Stimulated activated CD4-positive, alpha-beta T cell treated with anti-CD3 and anti-CD28 coated beads, Interleukin-1b, Interleukin-23, amount 100 ng/mL, for 24 hours (primary cell): ENCODE measurements at places on chromosomes 11 and 22.

DNA sequence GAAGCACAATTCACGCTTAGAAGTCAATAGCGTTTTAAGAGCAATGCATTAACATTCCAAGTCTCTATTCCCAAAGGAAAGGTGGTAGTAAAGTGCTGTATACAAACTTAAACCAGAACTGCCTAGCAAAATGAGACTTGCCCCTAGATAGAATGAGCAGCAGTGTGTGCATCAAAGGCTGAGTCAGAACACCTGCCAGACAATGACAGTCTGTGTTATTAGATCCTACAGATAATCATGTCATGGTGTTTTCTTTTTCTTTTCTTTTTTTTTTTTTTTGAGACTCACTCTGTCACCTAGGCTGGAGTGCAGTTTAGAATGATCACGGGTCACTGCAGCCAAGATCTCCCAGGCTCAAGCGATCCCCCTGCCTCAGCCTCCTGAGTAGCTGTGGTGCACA, 1.6 kb downstream of the RTCB start:
- DNase-seq = no peak

- DNase-seq = no peak
These were observed 185.4 kb upstream of the CNTN5 start for GRCh38 chr11:98835335-98835734.

DNA sequence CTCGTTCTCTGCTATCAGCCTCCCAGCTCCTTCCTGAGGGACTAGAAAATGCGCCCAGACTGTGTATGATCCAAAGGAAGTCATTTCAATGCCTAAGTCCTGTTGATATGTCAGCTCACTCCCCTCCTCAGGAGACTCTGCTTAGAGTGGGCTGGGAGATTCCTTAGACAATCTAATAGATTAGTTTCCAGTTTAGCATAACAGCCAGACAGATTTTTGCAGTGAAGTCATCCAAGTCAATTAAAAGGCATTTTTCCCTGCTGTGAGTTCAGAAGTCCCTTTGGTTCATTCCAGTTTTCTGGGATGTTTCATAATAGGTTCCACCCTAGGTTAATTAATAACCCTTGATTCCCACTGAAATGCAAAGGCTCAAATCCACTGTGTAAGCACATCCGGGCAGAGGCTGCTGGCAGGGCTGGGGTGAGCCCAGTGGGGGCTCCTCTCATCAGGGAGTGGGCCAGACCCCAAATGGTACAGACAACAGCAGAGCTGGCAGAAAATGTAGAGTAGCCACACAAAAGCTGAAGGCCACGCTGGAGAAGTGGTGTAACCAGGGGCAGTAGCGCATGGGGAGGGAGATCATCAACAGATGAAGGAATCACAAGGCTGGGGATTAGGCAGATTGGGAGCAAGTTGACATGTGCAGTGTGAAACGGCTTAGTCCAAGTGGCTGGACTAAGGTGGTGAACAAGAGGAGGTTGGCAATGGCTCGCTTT, 90.6 kb downstream of the SYN3 start:
- DNase-seq = no peak

DNA sequence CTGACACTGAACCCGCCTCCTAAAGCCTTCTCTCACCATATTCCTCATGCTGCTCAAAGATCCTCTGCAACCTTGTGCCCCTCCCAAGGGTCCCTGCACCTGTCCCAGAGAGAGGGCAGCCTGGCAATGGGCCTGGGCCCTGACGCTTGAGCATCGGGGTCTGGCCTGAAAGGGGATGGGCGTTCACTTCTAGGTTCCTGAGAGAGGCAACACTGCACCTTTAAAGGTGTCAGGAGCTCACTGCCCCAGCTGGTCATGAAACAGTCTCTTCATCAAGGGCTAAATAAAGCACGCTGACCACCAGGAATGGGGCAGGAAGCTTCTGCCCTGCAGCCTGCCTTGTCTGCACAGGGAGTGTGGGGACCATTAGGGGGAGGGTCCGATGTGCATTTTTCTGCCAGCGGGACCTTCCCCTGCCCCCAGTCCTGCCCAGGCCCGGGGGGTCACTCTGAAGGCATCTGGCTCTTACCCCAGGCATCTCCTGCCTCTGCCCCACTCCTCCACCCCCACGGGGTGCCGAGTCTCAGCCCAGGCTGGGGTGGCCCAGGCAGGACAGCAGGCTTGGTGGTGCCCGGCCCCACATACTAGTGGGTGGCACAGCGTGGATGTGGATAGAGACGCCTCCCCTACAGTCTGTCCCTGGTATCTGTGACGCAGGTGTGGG, 3.5 kb downstream of the C11orf21 start:
- DNase-seq = no peak

DNA sequence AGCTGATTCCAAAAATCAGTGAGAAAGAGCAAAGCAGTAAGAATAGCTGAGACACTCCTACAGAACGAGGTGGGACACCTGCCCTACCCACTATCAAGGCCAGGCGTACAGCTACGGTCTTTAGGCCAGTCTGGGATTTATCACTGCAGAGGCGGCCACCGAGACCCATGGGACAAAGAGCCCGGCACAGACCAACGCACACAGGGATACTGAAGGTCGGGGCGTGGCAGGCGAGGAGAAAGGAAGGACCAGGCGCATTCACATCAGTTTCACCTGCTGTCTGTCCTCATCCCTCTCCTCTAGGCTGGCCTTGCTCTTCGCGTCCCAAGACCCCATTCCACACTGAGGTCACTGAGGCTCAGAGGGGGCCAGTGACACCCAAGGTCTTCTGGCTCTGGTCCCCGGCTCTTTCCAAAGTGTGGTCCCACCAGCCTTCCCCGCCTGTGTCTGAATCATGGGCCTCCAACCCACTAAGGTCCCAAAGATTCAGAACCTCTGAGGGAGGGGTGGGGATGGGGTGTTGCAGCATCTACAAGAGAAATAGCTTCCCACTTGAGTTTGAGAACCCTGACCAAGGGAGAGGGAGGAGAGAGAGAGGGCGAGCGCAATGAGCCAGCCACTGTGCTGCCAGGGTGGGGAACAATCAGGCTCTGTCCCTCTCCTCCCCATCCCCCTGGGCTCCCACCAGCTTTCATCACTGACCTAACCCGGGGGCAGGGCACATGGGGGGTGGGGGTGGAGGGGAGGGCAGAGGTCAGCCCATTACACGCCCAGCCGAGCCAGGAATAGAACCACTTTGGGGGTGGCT, 7.2 kb upstream of the PICK1 start:
- DNase-seq = no peak

DNA sequence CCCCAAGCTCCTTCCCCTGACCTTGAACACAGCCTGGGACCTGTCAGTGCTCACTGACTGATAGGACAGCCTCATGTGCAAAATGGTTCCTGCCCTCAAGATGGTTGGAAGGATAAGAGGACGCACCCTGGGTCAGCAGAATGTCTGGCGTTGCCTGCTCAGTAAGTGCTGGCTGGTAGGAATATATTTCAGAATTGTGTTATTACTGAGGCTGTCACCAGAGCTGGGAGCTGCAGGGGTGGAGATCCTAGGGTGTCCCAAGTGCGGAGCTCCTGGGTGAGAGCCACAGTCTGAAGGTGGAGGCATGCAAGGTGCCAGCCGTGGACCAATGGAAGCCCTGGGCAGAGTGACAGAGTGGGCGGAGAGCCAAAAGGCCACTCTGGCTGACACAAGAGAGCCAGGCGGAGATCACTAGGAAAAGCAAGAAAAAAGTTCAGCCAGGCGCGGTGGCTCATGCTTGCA, 1.0 kb upstream of the SEC14L4 start:
- no peak for DNase-seq

DNA sequence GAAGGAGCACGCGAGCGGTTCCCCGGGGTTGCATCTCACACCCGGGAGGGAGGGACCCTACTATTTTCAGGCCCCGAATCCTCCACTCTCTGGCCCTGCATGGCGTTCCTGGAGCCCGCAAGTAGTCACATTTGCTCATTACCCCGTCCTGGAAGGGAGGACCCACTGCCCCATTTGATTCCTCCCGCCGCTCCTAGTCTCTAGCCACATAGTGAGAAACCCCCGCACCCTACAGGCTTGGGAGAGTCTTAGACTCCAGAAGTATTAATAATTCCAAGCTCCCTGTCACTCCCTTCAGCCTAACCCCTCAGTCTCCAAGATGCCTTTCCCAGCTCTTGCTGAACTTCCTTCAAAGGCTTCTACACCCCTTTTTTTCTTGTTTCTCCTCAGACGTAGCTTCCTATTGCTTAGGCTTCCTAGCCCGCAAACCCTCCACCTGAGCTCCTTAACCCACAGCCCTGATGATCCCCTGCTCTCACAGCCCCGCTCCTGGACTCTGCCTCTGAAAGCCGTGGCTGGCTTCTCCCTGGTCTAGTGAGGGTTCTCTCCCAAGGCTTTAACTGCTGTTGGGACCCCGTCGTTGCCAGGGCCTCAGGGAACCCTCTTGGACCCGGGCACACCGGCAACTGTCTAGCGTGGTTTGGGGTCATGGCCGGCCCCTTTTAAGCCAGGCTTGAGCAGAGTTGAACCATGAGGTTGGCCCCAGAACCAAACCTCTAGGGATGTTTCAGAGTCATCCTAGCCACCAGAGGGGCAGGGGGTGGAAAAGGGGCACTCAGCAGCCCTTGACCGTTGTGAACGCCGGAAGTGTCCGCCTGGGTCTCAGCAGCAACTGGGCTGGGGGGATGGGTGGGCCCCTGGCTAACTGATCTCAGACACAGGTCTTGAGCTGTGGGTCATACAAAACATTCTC, 862 bp downstream of the GGA1 start:
- no peak for DNase-seq

GRCh38 chr11:6319704-6320410, 444 bp downstream of the CAVIN3 start:
- DNase-seq = no peak

GRCh38 chr22:31943978-31944699, at the start of gene YWHAH:
Gene YWHAH (plus strand): TSS chr22:31944535. CDS start chr22:31944734, 199 bp downstream.
- DNase-seq = peak; percentile 88

GRCh38 chr11:18374956-18375355, 19.4 kb upstream of the LDHA start:
- no peak for DNase-seq

DNA sequence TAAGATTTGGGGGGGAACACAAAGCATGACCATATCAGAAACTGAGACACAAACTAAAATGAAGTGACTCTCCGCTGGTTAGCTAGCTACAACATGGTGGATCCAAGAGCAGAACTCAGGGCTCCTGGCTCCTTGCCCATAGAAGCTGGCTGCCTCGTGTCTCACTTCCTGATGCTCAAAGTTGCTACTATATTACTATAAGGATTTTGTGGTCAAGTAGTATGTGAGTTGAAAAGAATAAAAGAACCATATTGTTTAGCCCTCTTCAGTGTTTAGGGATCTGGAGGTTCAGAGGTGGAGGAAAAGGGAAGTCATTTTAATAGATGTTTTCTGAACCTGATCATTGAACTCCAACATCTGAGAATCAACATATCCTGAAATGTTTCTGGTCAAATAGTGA, 16.9 kb upstream of the SIK2 start:
- no peak for DNase-seq

- DNase-seq = no peak
These were observed 219.6 kb downstream of the C11orf87 start for GRCh38 chr11:109641549-109641948.

- no peak for DNase-seq
These were observed 6.7 kb upstream of the SORL1-AS1 start for GRCh38 chr11:121459413-121460017.

- no peak for DNase-seq
These were observed 6.5 kb downstream of the TMEM258 start for GRCh38 chr11:61785837-61786402.

- DNase-seq = no peak
These were observed 89.0 kb downstream of the ISX start for GRCh38 chr22:35154937-35155387.

DNA sequence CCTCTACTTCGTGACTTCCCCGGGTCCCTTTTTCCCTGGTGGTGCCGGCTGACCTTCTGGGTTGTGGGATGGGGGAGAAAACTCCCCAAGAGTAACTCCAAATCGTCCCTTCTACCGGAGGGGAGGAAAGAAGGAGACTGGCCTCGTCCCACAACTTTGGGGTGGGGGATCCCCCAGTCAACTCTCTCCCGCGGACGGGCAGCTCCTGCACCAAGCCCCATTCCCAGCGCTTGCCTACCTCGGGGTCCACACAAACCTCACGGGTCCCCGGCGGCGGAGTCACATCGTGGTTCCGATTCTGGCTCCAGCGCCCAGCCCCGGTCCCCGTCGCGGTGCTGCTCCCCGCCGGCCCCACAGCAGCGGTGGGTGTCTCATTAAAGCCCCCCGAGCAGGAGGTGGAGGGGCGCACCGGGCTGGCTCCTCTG, 317 bp downstream of the BDNF start:
- no peak for DNase-seq

DNA sequence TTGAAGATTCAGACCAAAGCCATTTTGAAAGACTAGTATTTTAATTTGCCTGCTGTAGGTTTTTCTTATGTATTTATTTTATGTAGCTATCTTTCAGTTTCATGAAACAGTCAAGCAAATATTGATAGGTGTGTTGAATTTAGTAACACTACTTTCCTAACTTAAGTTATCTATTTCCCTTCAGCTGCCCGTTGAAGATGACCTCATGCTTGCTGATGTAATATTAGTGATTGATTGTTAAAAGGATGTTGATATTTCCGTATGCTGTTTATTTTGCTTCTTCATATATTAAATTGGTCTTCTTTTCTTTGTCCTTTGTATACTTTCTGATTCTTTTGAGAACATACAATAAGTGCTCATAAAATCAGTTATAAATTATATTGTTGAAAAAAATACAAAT, 86.8 kb upstream of the CHORDC1 start:
- no peak for DNase-seq

GRCh38 chr11:4066910-4067309, 27.7 kb upstream of the RRM1 start:
- no peak for DNase-seq

DNA sequence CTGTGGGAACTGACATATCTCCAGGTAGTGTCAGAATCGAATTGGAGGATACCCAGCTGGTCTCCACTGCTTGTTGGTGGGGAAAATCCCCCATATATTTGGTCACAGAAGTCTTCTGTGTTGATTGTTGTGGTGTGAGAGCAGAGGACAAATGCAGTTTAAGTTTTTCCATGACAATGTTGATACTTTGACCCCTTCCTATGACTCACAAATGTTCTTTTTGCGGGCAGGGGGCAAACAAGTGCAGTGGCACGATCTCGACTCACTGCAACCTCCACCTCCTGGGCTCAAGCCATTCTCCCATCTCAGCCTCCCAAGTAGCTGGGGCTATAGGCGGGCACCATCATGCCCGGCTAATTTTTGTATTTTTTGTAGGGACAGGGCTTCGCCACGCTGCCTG, 7.4 kb upstream of the PATL1 start:
- no peak for DNase-seq

GRCh38 chr11:61327669-61328071, 5.2 kb downstream of the DDB1 start:
- DNase-seq = no peak

DNA sequence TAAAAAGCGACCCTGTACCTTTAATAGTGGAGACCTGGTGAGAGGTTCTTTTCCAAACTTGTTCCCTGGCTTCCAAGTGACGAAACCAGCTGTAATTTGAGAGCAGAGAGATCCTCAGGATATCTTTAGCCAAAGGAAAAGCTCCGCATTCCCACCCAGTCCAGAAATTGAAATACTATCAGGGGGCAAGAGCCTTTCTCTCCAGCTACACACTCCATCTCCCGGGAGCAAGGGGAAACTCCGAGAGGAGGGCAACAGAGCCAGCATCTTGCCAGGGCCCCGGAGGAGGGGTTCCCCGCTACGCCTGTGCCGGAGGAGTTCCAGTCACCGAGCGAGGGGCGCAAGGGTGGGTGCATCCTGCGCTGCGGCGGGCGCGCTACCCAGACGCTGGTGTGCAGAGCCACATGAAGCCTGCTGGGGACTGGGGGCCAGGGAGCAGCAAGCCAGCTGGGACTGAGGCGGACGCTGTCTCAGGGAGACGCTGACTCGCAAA, at the start of gene FIBIN:
Gene FIBIN, plus strand, starts transcription at position 148 of the 493 bp plus-strand sequence. CDS start 415 bp downstream, outside the sequence.
- no peak for DNase-seq

GRCh38 chr11:115155320-115155719, 348.9 kb downstream of the CADM1 start:
- DNase-seq = no peak
